Activated CD8-positive, alpha-beta memory T cell treated with anti-CD3 and anti-CD28 coated beads for 1 hour (primary cell): ENCODE measurements at places on chromosomes 2 and 18.

- DNase-seq = no peak
Measured at GRCh38 chr18:77093586-77093985, 39.0 kb downstream of the MBP start.

DNA sequence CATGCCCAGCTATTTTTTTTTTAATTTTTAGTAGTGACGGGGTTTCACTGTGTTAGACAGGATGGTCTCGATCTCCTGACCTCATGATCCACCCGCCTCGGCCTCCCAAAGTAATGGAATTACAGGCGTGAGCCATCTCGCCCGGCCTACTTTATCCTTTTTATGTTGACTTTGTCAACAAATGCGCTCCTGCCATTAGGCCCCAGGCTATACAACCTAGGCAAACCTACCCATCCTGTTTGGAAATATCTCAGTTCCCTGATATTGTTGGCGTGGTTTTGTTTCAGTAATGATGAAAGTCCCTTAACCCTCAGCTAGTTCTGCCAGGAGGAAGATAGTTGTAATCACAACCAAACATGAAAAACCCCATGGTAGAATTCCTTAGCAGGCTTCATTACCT is 249.4 kb upstream of the SOX11 start:
- DNase-seq = no peak

DNA sequence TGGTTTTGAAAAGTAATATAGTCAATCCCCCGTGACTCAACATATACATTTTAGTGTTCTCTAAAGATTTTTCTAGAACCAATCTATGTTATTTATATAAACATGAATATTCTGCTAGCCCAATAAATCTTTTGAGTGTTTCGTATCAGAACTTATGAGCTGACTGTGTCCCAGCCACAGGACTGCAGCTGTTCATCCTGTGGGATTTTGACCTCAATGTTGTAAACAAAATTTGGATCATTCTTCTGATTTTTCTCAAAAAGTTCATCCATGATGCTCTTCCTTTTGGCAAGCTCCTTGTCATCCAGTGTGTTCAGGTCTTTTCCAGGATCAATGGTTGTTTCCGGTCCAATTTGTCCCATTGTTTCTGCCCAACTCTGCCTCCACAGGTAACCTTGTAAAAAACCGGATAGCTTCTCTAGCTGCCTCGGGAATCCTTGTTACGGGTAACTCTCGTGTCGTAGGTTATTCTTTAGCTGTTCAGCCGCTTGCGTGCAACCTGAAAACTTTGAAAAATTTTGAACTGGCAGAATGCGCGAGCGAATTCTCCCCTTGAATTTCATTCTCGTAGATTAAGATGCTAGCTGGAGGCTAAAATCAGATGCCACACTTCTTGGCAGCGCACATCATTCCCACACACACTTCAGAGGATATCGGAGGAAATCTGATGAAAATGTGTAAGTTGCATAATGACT is 195.2 kb downstream of the SH3BP4 start:
- no peak for DNase-seq

DNA sequence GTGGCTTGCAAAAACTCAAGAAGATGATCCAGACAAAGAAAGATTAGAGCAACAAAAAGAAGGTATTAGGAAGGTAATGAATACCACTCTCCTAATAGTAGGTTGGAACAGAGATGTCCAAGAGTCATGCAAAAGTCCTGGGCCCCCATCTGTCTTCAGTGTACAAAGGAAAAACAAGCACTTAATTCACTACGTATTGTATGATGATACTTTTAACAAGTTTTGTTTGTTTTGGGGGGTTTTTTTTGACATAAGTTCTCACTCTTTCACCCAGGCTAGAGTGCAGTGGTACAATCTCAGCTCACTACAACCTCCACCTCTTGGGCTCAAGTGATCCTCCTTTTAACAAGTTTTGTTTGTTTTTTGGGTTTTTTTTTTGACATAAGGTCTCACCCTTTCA is 80.6 kb upstream of the RTN4 start:
- no peak for DNase-seq

DNA sequence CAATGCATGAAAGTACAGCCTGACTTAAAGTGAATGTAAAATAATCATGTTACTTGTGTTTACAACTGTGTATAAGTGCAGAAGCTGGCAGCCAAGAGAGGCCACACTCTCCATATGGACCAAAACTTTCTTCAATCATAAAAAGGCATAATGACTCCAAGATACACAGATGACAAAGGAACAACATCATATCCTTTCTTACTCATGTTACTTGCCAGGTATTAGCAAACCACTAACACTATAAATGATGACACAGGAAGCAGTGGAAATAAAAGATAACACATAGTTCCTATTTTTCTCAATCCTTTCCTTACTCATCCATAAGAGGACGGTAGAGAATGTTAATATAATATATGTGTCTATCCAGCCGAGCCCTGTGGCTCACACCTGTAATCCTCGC is 400.0 kb upstream of the CDH2 start:
- no peak for DNase-seq

- no peak for DNase-seq
Measured at GRCh38 chr18:985212-985661, 80.6 kb downstream of the ADCYAP1 start.
